ENCODE measurements at places on chromosomes 11 and 22.

DNA sequence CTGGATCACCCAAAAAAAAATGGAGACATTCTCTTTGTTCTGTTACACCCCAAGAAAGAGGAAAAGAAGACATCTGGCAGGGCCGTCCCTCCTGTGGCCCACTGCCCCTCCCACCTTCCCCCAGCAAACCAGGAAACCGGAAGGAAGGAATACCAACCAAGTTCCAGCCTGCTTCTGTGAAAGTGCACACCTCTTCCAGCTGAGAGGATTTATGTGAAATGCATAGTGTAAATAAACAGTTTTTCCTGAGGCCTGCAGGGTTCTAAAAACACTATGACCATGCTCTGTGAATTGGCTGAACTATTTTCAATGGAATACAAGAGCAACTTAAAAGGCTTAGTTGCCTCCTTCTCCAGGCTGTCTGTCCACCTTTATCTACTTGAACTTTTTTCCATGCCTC lies 50.0 kb upstream of the CHST1 start:
- DNase-seq: no peak

GRCh38 chr22:19492504-19493174 lies 12.9 kb downstream of the CDC45 start:
- no peak for DNase-seq

DNA sequence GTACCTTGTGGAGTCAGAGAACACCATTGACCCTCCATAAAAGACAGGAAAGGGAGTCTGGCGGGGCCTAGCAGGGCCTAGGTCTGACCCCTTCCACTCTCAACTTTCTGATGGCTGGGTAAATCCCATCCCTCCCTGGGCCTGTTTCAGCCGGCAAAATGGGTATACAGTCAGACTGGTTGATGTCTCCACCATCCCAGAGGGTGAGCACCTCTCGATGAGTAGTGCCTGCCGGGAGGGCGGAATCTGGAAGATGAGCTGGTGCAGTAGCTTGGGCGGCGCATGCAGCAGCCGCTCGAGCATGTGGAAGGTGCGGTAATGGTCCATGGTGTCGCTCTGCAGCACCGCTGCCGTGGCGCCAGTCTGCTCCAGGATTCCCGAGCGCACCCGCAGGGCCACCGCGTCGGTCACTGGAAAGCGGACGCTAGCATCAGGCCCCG lies 528 bp downstream of the FIBP start:
- DNase-seq: no peak

- DNase-seq: peak; percentile 71
These were observed 11.4 kb upstream of the BRD1 start for GRCh38 chr22:49838771-49839717.

GRCh38 chr11:86538223-86538548 lies 134.2 kb downstream of the ME3 start:
- DNase-seq: no peak

GRCh38 chr11:113778111-113778910 lies 1.3 kb upstream of the CLDN25 start:
- DNase-seq: no peak

GRCh38 chr11:60566776-60567175 lies 51.6 kb downstream of the MS4A13 start:
- no peak for DNase-seq

Data from heart left ventricle (tissue), 16 donors.